ENCODE measurements at places on chromosomes 4 and X. TPM values are rescaled to one million over a fixed set of nuclear protein-coding genes. Genes with fewer than 3 reads are reported as not detected.

MAGEA2B gene
- polyA plus RNA-seq = not detected

GRCh38 chrX:149036086-149036485 is 469.0 kb downstream of the IDS start:
- peak; percentile 4 for DNase-seq

GAGE12J gene
- polyA plus RNA-seq = not detected

DNA sequence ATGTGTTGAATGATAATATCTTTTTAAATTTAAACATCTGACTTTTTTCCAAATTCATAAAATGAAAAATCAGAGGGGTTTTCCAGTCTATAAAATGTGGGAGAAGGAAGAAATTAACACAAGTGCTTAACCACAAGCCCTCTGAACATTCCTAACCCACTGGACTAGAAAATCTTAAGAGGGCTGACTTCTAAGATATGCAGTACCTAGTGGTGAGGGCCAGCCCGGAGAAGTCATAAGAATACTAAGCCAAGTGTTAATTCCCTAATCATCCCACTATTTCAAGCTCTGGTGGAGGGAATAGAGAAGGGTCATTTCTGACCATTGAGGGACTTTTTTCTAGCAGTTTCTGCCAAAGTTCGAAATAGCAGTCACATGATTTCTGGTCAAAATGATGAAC is 86.9 kb upstream of the NEIL3 start:
- peak; percentile 28 for DNase-seq

RHOXF2 gene
- polyA plus RNA-seq = not detected

GRCh38 chrX:65420154-65420553 is 114.4 kb downstream of the LAS1L start:
- DNase-seq = no peak

TMEM144 gene
- polyA plus RNA-seq = 5.0 TPM

GRCh38 chr4:106369456-106370060 is 980 bp upstream of the GIMD1 start:
- DNase-seq = peak; percentile 48

- DNase-seq = no peak
These were observed 24.4 kb upstream of the ZNF718 start for GRCh38 chr4:99863-100262.

DBET gene
- not detected for polyA plus RNA-seq

DNA sequence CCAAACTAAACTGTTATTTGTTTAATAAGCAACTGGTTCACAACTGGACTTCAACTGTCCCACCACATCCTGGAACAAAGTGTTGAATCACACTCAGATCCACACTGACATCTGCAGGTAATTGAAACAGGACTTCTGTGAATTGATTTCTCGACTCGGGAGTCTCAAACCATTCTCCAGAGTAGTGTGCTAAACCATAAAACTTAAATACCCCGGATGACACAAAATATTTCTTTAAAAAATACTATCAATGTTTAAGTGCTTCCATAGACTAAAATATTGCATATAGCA is 95.4 kb upstream of the PLAC1 start:
- DNase-seq = no peak
